ENCODE measurements at places on chromosomes 1 and 21. TPM values are rescaled to one million over a fixed set of nuclear protein-coding genes. Genes with fewer than 3 reads are reported as not detected.

DNA sequence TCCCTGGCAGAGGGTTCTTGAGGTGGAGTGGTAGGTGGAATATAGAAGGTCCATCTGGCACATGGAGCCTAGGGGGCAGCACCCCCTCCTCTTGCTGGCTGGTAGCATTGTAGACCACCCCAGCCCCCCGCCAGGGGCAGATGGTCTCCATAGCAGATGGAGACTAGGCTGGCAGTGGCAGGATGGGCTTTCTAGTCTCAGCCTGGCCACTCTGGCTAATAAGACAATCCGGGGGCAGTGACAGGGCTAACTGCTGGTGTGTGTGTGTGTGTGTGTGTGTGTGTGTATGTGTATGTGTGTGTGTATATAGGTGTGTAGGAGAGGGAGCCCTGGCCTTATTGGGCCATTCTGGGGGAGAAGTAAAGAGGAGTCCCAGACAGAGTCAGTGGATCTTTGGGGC lies 16.1 kb downstream of the UTP11 start:
- no peak for DNase-seq

DNA sequence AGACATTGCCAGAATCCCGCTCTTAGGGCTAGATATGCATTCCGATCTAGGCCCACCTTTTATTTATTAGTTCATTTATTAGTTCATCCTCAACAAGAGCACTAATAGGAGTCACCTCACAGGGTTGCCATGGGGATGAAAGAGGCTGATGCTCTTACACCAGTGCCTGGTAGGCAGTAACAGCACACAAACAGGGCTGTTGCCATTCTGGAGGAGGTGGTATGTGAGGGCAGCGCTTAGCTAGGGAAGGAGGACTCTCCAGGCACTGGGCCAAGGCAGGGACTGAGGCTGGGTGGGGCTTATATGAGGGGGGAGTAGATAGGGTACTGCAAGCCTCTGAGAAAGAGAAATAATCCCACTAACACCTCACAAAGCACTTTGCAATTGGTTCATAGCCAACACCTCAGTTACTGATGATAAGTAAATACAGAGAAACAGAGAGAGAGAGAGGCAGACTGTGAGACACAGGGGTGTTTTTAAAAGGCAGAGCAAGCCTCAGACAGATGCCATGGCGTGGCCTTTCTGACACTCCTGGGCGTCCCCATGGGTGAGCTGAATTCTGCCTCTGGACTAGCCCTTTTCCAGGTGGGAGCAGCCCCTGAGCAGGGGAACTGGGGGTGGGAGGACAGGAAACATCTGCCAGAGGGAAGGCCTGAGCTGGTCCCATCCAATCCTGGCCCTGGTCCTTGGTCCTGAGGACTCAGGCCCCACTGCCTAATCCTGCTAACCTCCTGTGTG lies 5.9 kb downstream of the FCGR2A start:
- DNase-seq, result no peak

- DNase-seq, result no peak
These were observed 16.7 kb upstream of the AVPR1B start for GRCh38 chr1:206133751-206134415.

KRTAP19-3 gene
- total RNA-seq, result not detected

GRCh38 chr1:30601316-30602085 lies 121.9 kb downstream of the MATN1 start:
- no peak for DNase-seq

- DNase-seq, result no peak
These were observed 1342.7 kb upstream of the ADGRL4 start for GRCh38 chr1:80349218-80349617.

DDR2 gene
- total RNA-seq, result 0.18 TPM

DNA sequence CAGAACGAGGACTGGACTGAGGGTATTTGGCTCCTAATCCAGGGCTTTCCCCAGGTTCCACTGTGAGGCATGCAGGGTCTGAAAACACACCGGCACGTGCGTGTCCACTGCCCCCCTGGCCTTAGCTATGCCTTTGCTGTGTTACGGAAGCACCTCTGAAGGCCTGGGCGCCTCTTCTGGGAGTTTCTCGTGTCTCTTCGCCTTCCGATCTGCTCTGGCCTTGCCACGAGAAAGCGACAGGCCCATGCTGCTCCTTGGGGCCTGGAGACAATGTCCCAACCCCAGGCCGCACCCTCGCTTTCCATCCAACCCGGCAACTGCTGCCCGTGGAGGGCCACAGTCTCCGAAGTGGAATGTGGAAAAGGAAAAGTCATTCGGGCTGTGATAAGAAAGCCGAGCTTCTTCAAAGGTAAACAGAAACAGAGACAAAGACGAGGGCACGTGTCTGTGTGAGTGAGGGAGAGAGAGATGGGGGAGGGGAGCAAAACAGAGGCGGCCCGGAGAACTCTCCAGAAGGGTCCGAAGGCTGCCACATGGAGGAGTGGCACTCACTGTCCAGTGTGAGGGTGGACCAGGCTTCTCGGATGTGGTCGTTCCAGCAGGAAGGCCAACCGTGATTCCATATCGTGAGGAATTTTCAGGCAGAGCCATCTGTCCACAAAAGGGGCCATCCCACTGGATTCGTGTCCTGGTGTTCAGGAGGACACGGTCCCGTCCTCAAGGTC lies 3.4 kb upstream of the UMODL1 start:
- DNase-seq, result no peak

GRCh38 chr1:160171354-160171753 lies 19.0 kb upstream of the CASQ1 start:
- DNase-seq, result no peak

GRCh38 chr1:160438935-160439334 lies 38.6 kb downstream of the VANGL2 start:
- no peak for DNase-seq

DNA sequence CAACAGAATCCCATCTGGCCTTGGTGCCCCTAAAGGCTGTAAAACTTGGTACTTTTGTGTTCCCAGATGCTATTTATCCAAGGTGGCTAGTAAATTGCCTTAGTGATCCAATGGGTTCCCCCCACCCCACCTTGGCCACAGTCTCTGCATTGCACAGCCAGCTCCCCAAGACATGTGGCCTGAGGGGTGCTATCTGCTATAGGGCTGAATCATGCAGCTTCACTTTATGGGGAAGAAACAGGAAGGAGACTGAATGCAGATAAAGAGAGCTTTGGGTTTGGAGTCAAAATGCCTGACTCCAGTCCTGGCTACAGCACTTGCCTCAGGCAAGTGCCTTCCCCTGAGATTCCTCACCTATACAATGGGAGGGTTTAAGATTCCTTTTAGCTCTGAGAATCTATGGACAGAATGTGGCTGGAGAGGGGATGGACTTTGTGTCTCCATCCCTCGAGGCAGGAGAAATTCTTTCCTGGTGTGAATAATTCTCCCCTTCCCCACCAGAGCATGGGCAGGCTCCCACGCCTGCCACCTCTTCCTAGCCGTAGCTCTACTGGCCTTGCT lies 6.5 kb downstream of the RHEX start:
- no peak for DNase-seq

DNA sequence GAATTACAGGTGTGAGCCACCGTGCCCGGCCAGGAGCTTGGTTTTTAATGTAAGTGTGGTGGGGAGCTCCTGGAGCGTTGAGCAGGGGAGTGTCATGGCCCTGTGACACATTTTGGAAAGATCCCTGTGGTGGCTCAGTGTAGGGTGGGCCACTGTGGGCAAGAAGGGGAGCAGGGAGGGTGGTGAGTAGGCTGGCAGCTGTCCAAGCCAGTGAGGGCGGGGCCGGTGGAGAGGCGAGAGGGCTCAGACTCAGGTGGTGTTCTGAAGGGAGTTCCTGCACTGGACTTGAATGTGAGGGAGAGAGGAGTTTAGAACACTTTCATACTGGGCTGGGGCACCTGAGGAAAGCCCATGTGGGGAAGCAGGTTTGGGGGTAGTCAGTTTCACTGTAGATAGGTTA lies 3.1 kb upstream of the EVA1B start:
- no peak for DNase-seq
